ENCODE measurements at places on chromosomes 5 and 9. TPM values are rescaled to one million over a fixed set of nuclear protein-coding genes. Genes with fewer than 3 reads are reported as not detected.
A peak's percentile ranks its signal among the peaks of the same experiment; 100 is the strongest.

Gene ORM2
- not detected for total RNA-seq

DNA sequence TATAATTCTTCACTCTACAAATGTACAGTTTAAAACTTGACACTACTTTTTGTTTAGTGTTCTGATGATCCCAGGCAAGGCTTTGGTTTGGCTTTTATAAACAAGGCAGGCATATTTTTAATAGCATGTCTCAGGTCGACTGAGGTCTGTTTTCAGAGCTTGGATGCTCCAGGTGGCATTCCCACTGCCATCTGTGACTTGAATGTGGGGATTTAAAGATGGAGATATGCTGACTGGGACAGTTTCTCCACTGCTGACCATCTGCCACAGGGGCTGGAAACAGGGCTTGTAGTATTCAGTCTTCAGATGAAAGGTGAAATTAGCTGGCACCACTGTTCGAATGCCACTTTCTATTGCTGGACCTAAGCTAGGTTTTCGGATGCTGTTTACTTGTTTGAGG lies 1266.2 kb upstream of the CDH18 start:
- H3K27me3 ChIP-seq, result no peaks in the 10 kb centered on the region
- H3K4me1 ChIP-seq, result no peaks in the 10 kb centered on the region

DNA sequence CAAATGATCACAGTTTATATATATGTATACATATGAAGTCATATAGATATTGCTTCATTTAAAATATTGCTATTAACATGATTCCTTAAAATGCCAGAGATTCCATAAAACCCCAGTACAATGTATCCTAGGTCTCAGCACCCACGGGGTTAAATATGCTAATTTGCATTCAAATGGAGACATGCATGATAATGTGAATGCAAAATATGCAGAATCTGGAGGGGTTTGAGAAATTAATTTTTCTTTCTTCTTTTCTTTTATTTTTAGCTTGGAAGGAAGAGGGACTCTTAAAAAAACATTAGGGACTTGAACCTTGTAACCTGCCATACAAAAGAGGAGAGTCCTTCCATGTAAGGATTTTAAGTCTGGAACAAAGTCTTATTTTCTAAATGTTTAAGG lies 211.9 kb downstream of the MEF2C start:
- no peak overlapping the region for H3K27ac ChIP-seq
- DNase-seq, result no peak
- peaks cover 76% of the 10 kb centered on the region for H3K27me3 ChIP-seq
- no peak overlapping the region for H3K4me3 ChIP-seq
- H3K36me3 ChIP-seq, result no peaks in the 10 kb centered on the region
- peaks cover 40% of the 10 kb centered on the region for H3K4me1 ChIP-seq

- no peak overlapping the region for H3K27ac ChIP-seq
- H3K4me1 ChIP-seq, result no peaks in the 10 kb centered on the region
- no peaks in the 10 kb centered on the region for H3K27me3 ChIP-seq
- H3K36me3 ChIP-seq, result no peaks in the 10 kb centered on the region
- no peak overlapping the region for H3K4me3 ChIP-seq
- DNase-seq, result no peak
These were observed 137.3 kb downstream of the KIAA0825 start for GRCh38 chr5:94481059-94481458.

DNA sequence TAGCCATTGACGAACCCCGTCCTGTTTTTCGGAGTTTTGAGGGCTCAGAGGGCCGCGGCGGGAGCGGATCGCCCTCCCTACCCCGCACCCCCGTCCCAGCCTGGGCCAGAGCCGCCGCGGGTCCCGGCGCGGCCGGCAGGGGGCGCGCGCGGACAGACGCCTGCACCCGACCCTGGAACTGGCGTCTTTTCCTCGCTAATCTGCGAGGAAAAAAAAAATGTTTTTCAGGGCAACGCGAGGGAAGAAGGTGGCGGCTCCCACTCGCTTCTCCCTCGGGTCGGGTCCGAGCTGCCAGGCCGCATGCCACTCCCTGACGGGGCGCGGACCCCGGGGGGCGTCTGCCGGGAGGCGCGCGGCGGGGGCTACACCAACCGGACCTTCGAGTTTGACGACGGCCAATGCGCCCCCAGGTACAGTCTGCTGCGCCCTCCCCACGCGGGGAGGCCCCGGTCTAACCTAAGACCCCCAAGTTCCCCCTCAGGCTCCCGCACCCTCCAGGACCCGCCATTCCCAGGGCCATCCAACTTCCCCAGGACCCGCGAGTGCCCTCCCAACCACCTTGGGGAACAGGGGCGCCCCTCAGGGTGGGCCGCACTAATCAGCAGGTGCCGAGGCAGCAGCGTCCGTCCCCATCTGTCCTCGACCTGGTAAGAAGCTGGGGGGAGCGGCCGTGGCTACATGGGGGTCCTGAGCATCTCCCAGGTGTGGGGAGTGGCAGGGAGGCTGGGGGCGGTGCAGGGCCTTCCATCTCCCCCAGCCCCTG lies at the start of gene KCNT1:
KCNT1 (plus strand) TSS at position 227 of the 763 bp plus-strand sequence; CDS start at position 301, 74 bp downstream.
- H3K27me3 ChIP-seq, result peaks cover 22% of the 10 kb centered on the region
- H3K4me3 ChIP-seq, result no peak within 1 kb of the TSS
- H3K4me1 ChIP-seq, result peaks cover 14% of the 10 kb centered on the region
- H3K27ac ChIP-seq, result no peak within 1 kb of the TSS
- DNase-seq, result peak; percentile 44
